ENCODE measurements at places on chromosomes 1 and 21.

DNA sequence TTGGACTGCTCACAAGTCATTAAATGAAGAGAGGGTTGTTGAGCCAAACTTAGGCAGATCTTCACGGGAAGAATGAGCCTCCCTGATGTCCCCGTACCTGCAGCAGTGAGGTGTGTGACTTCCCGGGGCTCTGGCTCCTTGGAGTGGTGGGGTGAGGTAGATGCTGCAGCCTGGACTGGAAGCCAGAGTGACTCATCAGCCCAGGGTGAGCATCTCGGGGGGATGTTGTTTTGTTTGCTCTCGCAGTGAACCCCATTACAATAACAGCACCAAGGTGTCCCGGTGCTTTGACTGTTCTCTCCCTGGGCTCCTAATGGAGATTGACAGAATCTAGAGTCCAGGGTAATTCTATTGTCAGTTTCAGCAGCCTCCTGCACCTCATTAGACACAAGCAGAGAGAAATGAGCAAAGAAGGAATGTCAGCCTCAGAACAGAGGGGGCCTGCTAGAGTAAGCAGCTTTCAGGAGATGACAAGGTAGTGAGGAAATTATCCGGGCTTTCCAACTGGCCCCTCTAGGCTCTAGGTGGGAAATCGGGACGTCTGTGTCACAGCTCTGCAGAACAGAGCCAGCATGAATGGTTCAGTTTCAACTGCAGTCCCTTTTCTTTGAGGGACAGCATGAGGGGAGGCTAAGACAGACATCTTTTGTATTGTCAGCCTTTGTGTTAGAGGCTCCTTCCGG lies 36.0 kb upstream of the LRRN2 start:
- DNase-seq = no peak

DNA sequence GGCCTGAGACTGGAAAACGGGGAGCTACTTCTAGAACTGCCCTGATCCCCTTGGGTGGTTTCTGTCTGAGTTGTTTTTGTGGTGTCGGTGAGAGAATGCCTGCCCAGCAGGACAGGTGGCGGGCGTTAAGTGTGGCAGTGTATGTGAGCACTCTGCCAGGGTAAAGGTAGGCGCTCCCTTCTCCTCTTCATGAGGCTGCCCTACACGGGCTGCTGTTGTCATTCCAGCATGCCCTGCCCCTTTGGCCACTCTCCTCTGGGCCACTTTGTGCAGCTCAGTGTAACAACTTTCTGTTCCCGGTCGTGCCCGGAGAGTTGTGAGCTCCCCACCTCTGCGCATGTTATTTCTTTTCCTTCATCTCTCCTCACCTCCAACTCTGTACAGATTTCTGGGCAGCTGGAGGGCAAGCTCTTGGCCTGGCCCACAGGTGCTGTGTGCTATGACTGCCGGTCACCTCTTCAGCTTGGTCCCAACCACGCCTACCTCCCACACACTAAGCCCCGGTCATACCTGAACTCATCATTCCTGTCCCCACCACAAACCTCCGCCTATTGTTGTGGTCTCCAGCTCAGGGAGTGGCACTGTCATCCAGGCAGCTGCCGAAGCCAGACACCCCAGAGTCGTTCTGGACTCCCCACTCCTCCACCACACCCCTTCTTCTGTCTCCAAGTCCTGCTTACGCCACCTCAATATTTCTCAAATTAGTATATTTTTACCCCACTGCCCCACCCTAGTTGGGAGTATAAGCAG lies 69.0 kb downstream of the GADD45A start:
- no peak for DNase-seq

DNA sequence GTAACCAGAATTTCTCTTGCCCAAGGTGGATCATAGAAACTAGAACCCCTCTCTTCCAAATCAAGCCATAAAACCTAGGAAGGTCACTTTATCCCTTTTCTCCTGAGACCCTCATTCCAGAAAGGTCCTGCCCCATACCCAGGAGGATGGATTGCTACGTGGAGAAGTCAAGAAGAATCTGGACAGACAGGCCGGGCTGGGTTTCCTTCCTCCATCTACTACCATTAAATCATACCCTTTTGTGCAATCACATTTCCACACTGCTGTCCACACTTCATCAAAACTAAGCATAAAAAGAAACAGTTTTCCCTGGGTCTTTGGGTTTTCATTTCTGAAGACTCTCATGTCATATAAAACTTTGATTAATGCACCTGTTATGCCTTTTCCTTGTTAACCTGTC lies 65.4 kb downstream of the C21orf91 start:
- no peak for DNase-seq

GRCh38 chr1:59680044-59680443 lies 134.7 kb upstream of the HOOK1 start:
- DNase-seq = no peak

- no peak for DNase-seq
Measured at GRCh38 chr1:55246331-55246730, 31.2 kb upstream of the USP24 start.

- no peak for DNase-seq
Measured at GRCh38 chr1:3548156-3548893, 63.0 kb downstream of the MEGF6 start.

- DNase-seq = no peak
Measured at GRCh38 chr21:43935711-43936110, 70.7 kb downstream of the AGPAT3 start.

GRCh38 chr1:8077120-8077573 lies 51.0 kb upstream of the ERRFI1 start:
- DNase-seq = no peak

- DNase-seq = peak; percentile 87
Measured at GRCh38 chr1:148334339-148335130, 148.6 kb downstream of the PPIAL4G start.

DNA sequence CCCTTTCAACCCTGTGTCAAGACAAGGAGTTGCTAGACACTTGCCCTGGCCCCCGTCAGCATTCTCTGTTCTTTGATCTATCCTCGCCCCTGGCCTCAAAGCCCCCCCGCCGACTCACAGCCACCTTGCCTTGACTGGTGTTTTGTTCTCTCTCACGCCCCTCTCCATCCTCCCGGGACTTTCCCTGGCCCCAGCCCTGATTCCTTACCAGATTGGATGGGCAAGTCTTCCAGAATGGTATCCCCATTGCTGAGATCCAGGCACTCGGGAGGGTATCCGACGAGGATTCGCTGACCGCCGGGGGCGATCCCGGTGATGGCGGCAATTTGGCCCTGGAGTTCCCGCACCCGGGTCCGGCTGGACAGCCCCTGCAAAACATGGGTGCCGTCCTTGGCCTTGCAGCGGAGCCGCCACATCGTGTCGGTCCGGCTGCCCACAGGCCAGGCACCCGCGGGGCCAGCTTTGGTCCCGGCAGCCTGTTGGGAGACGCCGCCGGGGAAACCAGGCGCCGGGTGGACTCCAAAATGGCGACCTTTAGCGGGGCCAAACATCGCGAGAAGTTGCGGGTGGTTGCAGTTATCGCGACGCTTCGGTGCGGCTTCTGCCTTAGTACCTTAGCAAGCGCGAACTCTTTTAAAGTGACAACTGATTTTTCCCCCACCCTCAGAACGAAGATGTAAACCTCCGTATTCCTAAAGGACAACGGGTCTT lies 373 bp downstream of the YOD1 start:
- DNase-seq = peak; percentile 92

GRCh38 chr1:208121813-208122364 lies 122.3 kb downstream of the PLXNA2 start:
- no peak for DNase-seq

GRCh38 chr1:30757352-30758120 lies at the start of gene LAPTM5:
TSS of gene LAPTM5 (minus strand) at chr1:30757774. CDS start at chr1:30757745, 29 bp downstream.
- peak; percentile 57 for DNase-seq

DNA sequence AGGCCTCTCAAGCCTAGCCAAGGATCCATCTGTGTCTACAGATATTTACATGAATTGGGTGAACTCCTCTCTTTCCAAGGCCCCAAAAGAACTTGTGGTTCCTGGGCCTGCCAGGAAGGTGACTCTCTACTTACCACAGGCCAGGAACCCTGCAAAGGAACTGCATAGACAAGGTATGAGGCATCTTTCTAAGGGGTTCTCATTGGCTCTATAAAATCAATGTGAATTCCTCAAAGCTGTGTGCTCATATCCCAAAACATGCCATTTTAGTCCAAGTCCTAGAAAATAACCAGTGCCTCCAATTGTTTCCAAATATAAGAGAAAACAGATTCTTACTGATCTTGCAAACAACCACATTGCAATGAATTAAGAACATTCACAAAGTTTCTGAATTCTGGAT lies 39.9 kb upstream of the RGL1 start:
- DNase-seq = no peak

DNA sequence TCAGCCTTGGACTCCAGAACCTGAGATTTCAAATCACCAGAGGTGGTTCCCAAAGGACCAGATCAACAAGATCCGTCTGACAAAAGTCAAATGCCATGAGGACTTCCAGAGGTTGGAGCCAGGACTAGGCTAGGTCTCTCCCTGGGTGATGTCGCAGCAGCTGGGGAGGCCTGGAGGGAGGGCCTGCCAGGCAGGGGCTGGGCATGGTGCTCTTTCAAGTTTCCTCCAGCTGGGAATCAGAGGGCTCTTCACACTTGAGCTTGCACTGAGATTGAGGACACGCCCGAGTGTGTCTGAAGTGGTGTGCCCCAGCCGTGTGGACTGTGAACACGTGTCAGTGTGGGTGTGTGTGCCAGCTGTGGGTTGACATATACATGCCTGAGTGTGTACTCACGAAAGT lies 21.3 kb upstream of the RSPO1 start:
- no peak for DNase-seq

GRCh38 chr1:118504221-118504644 lies 319.2 kb upstream of the SPAG17 start:
- no peak for DNase-seq

GRCh38 chr1:33381977-33382376 lies 48.9 kb downstream of the PHC2 start:
- DNase-seq = no peak

DNA sequence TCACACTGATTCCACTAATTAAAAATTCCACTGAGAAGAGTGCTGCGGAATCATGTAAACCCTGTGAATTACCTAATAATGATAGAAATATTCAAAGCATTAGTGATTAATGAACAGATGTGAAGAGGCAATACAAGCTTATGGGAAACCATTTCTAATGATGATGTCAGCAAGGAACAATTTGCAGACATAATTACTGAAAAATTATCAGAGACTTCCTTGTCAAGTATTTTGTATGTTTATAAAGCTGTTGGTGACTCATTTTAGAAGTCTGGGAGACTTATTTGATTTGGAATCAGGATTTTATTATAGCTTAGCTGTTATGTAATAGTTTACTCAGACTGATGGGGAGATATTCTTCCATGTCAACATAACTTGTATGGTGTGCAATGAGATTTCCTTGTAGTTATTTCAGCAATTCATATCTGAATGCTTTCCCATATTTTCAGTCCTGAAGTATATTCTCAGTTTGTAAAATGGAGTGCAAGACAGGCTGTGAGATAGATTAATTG lies 135.5 kb downstream of the TGFB2 start:
- no peak for DNase-seq

DNA sequence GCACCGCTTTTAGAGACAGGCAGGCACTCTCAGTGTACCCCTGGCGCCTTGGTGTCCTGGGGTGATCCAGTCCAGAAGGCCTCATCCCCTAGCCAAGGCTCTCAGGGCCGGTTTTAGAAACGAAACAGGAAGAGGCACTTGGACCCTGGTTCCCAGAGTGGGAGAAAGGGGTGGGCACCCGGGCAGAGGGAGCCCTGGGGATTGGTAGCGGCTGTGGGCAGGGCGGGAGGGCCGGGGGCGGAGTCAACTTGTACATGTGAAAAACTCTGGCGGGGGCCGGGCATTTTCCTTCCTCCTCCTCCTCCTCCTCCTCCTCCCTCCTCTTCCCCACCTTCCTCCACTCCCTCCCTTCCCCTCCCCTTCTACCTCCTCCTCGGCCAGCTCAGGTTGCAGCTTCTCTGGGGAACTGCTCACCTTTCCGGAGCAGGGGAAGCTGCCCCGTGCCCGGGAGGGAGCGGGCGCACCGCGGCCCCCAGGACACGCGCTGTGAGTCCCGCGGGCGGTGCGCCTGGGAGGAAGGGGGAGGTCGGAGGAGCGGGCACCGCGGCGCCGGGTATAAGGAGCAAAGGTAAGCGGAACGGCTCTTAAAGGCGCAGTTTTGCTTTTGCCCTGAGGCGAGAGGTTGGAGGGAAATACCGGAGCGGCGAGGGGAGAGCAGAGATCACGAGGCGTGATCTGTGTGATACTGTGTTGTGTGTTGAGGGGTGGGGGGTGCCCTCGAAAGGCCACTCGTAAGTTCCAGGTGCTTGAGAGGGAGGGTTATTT lies at the start of gene CDK18:
Gene CDK18 (plus strand): TSS at position 359 of the 765 bp plus-strand sequence. CDS start 18,499 bp downstream, outside the sequence.
- DNase-seq = peak; percentile 22

Data from activated CD4-positive, alpha-beta T cell treated with anti-CD3 and anti-CD28 coated beads, Interleukin-2, Interleukin-4, amounts not matched to agents 100 ng/mL and 50 ng/mL, durations not matched to agents 16 hours and 8 hours (primary cell).